ENCODE measurements at places on chromosomes 7 and 10.

- no peak for DNase-seq
Observed at GRCh38 chr7:18706670-18707069, 211.1 kb downstream of the HDAC9 start.

DNA sequence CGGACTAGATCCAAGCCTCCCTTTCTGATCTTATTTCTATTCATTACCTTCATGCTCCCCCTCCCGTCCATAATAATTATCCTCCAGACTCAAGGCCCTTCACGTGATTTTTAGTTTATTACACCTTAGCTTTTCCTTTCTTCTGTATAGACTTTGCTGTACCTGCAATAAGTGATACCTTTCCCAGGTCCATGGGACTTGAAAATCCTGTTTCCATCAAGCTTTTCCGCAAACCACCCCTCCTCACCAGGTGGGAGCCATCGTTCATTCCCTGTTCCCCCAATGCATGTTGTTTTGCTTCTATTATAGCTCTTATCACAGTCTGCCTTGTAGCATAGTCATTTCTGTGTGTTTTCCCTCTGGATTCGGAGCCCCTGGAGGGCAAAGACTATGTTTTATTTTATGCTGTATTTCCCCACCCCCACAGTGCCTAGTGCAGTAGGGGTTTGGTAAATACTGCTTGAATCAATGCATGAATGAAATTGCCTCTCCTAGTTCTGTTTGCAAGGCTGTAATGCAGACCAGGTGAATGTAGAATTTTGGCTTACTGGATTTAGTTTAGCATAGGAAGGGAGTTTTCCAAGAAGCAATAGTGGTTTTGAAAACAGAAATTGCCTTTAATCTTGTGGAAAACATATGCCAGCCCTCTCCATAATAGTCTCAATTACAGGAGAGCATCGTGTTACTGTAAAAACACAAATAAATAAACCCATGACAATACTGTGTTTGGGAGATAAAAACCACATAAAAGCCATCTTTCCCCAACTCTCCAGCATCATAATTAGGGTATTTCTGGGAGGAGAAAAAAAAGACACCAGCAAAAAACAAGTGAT lies 213.4 kb downstream of the AUTS2 start:
- DNase-seq: no peak

DNA sequence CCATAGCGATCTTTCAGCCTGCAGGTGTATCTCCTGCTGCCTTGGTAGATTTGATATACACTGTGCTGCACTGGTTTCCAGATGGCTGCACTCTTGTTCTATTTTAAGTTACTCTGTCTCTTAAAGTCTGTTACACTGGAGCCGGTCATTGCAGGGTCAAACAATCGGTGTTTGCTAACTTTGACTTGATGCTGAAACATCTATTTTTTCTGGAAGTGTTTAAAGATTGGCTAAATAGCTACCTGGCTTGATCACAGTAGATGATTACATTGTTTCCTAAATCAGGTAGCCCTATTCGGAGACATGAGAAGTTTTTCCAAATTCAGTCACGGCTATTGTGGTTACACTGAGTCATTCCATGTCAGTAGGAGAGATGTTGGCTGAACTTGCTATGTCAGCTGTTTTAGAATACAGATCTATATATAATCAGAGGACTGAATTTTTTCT lies 574.8 kb downstream of the ETV1 start:
- no peak for DNase-seq

DNA sequence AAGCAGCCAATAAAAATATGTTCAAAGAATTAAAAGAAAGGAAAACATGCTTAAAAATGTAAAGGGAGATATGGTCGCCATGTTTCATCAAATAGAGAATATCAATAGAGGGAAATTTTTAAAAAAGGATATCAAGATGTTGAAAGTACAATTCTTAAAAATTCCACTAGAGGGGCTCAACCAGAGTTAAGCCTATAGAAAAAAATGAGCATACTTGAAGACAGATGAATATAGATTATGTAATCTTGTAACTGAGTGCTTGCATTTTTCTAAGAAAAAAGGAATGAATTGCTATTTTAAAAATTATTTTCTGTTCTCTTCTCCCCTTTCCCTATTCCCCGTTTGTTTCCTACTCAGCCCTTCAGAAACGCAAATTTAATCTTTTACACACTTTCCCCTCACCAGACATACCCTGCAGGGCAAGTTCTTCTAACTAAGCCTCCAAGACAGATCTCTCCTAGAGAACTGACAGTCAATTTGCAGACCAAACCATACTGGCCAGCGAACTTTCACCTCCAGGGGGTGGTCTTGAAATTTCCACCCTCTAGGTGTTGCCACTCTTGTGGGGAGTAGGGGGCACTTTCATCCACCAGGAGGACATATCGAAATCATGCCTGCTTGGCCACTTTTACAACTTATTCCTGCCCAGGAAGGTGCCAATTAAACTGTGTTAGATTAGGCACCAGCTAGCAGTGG lies 67.7 kb downstream of the NSUN6 start:
- DNase-seq: no peak

DNA sequence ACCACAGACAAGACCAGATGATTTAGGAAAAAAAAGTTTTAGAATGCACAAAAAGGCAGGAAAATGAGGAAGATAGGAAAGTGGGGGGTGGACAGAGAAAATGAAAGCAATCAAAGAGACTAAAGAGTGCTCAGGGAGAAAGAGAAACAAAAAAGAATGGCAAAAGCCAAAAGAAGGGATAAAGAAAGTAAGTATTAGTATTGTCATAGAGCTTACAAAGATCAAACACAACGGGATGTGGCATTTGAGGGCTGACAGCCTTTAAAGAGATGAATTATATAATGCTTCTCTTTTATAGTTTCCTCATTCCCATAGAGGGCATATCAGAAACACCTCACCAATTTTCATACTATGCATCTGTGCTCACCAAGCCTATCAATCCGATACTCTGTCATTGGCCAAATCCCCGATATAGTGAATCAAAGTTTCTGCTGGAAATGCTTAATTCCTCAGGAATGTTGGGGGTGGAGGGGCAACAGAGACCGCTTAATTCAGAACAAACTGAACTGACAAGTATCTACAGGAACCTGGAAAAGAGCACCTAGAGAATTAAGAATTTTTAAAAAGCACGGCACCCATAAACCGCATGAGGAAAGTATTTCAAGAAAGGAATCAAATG lies 2.7 kb downstream of the COG5 start:
- DNase-seq: no peak

DNA sequence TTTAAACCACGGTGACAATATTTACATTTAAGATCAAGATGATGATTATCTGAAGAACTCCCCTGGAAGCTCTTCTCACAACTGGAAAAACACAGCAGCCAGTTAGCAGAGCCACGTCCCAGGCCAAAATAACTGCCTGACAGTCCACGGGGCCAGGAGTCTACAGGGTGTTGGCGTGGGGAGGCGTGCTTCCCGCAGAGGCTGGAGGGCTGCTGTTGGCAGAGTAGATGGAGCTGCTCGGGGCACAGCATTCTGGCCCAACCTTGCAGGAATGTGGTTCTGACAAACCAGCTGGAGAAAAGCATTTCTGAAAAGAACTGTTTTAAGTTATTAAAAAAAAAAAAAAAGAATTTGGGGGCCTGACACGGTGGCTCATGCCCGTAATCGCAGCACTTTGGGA lies 177.9 kb downstream of the EBF3 start:
- DNase-seq: no peak

DNA sequence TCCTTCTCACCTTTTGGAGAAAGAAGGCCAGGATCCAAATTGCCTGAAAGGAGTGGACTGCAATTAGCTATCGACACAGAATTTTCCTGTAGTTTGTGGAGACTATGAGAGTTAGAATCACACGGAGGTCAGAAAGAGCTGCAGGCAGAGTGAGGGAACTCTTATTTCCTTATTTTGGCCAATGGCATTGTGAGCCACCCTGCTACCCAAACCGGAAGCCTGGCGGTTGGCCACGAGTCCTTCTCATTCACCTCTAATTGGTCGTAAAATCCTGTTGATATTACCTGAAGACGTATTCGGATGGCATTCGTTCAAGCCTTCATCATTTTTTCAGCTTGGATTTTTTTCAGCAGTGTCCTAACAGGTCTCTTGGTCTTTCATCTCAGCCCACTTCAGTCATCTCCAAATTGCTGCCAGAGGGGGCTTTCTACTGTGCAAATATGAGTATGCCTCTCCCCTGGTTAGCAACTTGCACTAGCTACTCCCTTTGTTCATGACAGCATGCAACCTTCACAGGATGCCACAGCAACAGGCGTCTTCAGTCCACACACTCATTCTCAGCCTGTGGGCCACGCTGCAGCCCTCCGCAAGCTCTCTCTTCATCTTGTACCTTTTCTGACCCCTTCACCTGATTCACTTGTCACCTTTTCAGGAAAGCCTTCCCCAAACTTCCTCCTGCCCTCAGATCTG lies 66.9 kb downstream of the GATA3 start:
- no peak for DNase-seq

- DNase-seq: no peak
Observed at GRCh38 chr10:6769704-6770417, 189.8 kb upstream of the PRKCQ start.

GRCh38 chr7:142968229-142968628 lies 6.1 kb upstream of the KEL start:
- no peak for DNase-seq

GRCh38 chr7:128815289-128815942 lies 14.8 kb upstream of the FLNC start:
- DNase-seq: no peak
